NCI-H1436 (cell line): ENCODE measurements at places on chromosomes 16 and 17.

- DNase-seq = peak; percentile 17
These were observed 5.3 kb upstream of the WDR24 start for GRCh38 chr16:695355-696089.

- DNase-seq = peak; percentile 61
These were observed 222.8 kb upstream of the TNRC6C start for GRCh38 chr17:77735566-77736198.

- no peak for DNase-seq
These were observed 242.3 kb upstream of the C16orf82 start for GRCh38 chr16:26824469-26824868.

DNA sequence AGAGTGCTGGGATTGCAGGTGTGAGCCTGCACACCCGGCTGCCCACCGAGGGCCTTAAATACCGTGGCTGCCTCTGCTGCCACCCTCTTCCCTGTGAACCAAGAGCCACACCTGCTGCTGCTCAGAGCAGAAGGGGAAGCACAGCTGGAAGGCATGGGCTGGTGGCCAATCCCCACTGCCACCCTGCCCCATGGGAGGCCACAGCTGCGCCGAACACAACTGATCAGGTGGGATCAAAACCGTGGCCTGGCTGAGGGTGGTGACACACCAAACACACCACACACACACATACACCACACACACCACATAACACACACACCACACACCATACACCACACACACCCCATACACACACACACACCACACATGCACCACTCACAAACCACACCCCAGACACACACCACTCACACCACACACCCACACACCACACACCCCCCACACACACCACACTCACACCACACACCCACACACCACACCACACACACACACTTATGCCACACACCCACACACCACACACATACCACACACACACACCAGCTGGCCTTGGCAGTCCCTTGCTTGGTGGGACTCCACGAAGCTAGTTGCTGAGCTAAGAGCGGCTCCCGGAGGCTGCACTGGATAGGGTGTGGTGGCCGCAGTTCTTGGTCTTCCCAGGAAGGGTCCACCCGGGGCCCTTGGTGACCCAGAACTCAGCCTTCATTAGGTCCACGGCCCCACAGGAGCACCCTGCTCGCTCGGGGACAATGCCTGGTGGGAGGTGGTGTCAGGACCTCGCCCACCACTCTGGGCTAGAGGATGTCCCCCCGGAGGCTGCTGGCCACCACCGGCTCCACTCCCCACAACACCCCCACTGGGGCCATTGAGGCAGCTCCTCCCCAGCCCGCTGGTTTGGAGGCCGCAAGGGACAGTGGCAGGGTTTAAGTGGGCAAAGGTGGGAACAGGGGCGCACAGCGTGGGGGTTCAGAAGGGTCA is 14.9 kb downstream of the CEP131 start:
- no peak for DNase-seq

DNA sequence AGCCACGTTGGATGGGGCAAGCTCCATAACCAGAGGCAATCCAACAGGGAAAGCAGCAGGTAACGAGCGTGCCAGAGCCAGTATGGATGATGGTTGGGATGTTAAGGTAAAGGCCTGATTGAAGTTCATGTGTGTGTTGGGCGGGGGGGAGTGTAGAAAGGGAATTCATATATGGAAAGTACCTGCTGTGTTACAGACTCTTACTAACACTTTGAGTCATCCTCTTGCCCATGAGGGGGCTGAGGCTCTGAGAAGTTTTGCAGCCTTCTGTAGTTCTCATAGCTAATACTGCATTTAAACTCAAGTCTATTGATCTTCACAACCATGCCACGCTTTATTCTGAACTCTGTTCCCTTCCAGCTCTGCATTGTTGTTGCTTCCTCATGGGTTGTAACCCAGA is 28.5 kb downstream of the SYCE1L start:
- no peak for DNase-seq
